ENCODE measurements at places on chromosomes 1 and 21.

- DNase-seq: no peak
These were observed 3.7 kb downstream of the FOXD3 start for GRCh38 chr1:63326106-63326472.

DNA sequence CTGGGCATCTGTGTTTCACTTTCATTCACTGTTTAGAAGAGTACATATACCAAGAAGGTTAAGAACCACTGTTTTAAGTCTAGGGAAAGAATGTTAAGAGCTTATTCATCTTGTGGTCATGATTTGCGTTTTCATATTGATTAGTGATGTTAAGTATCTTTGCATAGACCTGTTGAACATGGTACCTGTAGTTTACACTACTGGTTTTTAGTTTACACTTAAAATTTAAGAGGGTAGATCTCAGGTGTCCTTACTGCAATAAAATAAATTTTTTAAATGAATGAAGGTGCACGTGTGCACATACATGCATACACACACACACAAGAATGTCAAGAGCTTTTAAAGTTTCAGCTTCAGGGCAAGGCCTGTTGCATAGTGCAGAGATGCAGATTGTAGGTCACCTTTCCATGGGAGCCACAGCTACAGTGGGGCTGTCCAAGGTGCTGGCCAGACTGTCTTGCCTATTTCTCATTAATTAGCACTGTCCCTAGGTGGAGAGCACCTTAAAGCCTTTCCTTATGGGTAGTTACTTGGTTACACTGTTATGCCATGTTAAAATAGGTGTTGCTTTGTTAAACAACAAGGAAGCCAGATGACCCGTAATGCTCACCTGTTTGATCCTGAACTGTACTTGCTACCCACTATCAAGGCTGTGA is 543.0 kb upstream of the DAB1 start:
- DNase-seq: no peak

- DNase-seq: no peak
These were observed 23.4 kb upstream of the TRAPPC10 start for GRCh38 chr21:43988506-43989230.

- no peak for DNase-seq
These were observed 31.3 kb downstream of the XKR8 start for GRCh38 chr1:27990920-27991537.

DNA sequence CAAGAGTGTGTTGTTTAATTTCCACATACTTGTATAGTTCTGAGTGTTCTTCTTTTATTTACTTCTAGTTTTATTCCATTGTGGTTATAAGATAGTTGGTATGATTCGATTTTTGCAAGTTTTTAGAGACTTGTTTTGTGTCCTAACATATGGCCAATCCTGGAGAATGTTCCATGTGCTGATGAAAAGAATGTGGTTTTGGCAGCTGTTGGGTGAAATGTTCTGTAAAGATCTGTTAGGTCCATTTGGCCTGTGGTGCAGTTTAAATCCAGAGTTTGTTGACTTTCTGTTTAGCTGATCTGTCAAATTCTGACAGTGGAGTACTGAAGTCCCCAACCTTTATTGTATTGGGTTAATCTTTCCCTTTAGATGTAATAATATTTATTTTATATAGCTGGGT is 19.5 kb upstream of the TIPRL start:
- DNase-seq: no peak

- DNase-seq: no peak
These were observed 240.7 kb upstream of the HOOK1 start for GRCh38 chr1:59574085-59574484.

GRCh38 chr1:29211086-29212030 is 19.4 kb downstream of the MECR start:
- DNase-seq: no peak

DNA sequence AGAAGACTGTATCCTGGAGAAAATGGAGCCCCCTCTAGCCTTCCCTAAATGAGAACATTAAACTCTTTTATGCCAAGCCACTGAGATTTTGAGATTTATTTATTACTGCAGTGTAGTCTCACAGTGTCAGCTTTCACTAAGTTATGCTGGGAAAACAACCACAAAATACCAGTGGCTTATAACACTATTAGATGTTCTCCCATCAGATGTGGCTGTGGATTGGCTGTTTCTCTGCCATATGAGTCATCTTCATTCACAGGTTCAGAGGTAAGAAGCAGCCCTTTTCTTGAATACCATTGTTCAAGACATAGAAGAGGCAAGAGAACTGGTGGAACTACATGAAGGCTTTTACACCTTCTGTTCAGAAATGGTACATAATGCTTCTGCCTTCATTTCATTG is 32.1 kb upstream of the ST6GALNAC5 start:
- DNase-seq: no peak

DNA sequence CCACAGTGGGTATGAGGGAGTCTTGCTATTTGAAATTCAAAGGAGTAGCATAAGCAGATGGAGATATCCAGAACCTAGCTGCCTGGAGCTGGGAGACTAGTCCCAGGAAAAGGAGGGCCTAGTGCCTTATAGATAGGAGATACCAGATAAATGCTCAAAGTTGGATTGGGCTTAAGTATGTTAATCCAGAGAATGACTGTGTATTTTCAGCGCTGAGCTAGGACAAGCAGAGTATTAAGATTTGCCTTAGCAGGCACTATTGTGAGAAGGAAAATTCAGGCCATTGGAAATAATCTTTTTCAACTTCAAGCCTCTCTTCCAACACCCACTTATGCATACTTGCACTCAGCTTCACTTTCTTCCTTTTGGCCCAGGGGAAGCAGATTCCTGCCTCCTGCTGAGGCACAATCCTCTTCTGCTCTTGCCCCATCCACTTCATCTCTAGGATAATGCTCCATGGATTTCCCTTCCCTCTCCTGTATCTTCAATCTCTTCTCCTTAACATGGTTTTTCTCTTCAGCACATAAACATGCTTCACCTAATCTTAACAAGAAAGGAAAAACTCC is 21.1 kb downstream of the PIK3C2B start:
- no peak for DNase-seq

DNA sequence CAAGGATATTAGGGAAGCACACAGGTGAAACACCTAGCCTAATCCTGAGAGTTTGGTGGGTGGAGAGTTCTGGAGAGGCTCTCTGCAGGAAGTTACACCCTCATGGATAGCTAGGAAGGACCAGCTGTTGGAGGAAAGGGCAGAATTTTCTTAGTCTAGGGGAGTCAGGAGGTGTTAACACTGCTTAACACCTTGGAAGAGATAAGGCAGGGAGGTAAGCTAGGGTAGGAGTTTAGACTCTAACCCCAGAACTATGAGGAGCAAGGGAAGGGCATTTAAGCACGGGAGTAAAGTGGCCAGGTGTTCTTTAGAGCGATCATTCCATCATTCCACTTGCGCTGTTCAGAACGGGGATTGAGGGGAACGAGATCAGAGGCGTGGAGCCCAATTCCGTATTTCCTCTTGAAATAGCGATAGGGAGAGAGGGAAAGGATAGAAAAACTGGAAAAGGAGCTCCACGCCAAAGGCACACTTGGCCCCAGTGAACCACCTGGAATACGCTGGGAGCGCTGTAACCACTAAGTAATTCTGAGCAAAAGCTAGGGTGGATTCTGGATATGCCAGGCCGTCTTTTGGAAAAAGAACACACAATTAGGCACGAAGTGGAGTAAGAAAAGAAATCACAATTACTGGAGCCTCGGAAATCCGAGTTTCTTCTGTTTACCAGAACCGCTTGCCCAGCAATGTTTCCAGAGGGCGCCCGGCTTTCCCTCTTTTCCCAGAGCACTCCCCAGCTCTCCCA is 1.5 kb upstream of the GPR137B start:
- no peak for DNase-seq

GRCh38 chr1:65538086-65538485 is 117.6 kb downstream of the LEPR start:
- DNase-seq: no peak

- DNase-seq: no peak
These were observed 55.3 kb upstream of the BOLA1 start for GRCh38 chr1:149844101-149844500.

DNA sequence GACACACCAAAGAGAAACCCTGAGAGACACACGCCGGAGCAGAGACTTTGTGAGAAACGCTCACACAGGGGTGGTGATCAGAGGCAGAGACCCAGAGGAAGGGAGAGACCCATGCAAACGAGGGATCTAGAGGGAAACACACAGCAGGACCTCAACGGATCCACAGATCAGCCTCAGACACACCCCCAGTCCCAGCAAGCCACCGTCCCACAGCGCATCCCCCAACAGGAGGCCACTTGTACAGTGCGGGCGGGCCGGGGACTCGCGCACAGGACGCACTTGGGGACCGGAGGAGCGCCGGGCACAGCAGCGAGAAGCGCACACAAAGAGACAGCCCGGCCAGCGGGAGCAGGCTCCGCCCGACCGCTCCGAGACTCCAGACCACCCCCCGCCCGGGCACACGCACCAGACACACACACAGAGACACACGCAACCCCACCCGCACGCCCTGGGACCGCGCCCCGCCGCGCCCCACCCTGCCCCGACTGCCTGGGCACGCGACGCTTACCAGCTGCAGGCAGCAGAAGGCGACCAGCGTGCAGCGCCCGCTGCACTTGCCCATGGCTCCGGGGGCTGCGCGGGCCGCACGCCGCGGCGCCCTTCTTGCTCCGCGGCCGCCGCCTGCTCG is 587 bp downstream of the NKAIN1 start:
- DNase-seq: no peak

DNA sequence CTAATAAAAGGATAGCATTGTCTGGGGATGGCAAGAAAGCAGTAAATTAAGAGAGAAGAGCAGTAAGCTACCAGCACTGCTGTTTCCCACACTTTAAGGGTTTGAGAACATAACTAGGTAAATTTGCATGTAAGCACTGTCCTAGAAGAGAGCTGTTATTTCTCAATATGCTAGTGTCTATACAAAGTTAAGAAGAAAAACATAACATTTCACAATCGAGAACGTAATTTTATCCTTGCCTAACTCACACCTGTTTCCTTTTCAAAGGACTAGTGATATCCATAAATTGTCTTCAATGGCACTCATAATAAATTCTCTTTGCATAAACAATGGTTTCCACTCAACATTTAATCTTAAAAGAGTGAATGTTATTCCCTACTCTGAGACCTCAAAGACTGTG is 576.0 kb downstream of the PTBP2 start:
- no peak for DNase-seq

- no peak for DNase-seq
These were observed 16.3 kb downstream of the CRB1 start for GRCh38 chr1:197284325-197284724.

DNA sequence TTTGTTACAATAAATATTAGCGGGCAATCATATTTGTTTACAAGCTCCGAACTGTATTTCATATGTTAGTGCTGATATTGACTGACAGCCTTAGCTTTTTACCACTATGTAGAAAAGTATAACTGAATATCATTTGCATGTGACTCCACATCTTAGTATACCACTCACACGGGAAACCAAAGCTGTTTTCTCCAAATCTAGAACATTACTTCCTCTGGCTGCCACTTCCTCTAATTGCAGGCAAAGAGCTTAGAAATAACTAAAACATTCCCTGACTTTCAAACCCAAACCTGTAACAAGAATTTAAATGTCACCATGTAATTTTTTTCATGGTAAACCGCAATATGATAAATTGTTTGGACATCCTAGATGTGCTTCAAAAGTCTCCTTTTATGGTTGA is 174.7 kb downstream of the LBR start:
- DNase-seq: no peak

GRCh38 chr21:19489930-19490329 is 1086.3 kb upstream of the TMPRSS15 start:
- DNase-seq: no peak

DNA sequence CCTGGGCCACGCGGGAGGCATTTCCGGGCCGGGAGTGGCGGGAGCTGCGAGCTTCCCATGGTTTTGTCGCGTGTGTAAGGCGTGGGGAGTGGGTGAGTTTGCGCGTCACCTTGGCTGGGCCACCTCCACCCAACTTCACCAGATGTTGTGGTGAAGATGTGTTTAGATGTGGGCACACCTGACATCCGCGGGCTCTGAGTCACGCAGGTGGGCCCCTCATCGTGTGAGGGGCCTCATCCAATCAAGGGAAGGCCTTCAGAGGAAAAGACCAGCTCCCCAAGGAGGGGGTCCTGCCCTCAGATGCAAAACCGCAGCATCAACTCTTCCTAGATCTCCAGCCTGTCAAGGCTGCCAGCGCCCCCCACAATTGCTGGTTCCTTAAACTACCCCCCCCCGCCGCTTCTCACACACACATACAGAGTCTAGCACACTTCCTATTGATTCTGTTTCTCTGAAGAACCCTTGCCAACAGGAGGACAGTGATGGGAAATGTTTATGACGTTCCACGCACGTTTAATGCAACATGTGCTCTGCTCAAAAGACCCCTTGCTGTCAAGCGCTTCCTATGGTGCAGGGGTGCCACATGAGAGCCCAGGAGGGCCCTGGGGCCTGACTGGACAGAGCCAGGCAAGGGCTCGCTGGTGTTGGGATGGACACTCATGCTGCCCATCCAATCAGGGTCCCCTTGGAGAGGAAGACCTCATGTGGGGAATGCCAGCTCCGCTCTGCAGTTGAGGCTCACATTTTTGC is 11.9 kb downstream of the ACTRT2 start:
- no peak for DNase-seq

DNA sequence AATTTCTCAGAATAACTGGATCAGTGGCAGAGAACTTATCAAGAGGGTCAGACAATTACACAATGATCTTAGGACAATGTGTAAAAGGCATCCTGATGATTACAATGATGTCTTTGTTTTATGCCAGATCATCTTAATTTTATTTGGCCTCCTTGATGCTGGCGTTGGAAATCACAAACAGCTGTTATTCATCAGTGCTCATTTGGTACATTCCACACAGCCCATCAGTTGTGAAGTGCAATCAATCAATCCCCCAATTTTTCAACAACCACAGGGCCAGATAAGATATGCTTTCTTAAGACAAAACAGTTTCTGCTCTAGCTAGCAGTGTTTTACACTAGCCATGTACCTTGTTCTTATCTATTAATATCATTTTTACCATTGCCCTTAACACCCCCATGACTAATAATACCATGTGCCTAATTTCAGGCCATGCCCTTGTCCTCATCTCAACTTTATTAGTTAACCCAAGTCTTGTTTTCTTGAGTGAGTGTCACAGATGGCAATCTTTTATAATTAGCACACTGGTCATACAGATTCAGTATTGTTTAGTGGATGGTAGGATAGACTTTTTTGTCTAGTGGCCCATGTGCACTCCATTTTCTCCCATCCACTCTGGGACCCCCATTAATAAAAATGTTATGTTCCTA is 40.8 kb upstream of the COL24A1 start:
- no peak for DNase-seq

- DNase-seq: no peak
These were observed 36.6 kb downstream of the GJA5 start for GRCh38 chr1:147723691-147724323.

GRCh38 chr1:180040034-180040433 is 85.4 kb downstream of the CEP350 start:
- DNase-seq: no peak

Data from RWPE2 (cell line).